ENCODE measurements at places on chromosomes 4 and X. TPM values are rescaled to one million over a fixed set of nuclear protein-coding genes. Genes with fewer than 3 reads are reported as not detected.
A peak's percentile ranks its signal among the peaks of the same experiment; 100 is the strongest.

DNA sequence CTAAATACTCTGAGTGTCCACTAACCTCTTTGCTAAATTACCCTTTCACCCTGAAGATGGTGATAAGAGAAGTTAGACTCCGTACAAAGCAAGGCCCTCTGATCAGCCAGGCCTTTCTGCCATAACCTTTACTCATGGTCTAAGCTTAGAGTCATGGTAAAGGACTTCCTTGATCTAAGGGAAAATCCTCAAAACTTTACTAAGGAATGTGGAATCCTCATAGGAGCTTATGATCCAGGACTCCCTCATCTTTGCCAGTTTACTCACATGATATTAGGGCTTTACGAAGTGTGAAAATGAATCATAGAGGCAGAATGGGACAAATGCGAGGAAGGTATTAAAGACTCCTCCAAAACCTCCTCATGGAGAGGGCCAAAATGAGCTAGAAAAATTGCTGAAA is 7.9 kb upstream of the FAM13A start:
- peak; percentile 39 for DNase-seq

DNA sequence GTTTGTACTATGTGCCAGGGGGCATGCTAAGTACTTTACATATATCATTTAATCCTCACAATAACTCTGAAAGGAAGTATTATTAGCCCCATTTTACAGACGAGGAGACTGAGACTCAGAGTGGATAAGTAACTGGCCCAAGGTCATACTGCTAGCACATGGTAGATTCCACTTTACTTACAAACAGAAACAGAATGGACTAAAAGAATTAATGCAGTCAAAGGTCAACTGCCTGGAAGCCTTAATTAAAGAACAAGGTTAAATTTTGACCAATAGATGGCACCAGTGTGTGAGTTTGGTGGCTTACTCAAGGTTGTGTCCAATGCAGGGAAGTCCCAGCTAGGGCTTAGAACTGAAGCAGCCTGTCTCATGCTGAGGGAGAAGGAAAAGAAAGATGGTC is 4.7 kb downstream of the RIPPLY1 start:
- DNase-seq: peak; percentile 59

DNA sequence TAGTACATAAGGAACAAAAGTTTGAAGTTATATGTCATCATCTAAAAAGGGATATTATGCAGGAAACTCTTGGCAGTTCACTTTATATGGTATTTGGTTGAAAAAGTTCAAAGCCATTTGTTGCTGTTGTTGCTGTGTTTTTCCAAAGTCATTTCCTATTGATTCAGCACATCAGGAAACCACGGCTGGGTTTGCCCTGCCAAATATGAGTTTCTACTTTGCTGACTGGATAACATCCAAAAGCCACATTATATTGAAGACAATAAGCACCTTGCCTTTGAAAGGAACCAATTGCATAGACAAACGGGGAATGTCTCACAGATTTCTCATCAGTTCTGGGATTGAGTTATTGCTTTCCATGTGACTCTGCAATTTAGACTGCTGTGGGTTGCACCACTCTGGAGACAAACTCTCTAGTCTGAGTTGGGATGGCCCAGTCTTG is 206.1 kb downstream of the SLC39A8 start:
- DNase-seq: peak; percentile 93

- peak; percentile 92 for DNase-seq
Measured at GRCh38 chrX:109987884-109988283, 15.0 kb upstream of the TMEM164 start.

DNA sequence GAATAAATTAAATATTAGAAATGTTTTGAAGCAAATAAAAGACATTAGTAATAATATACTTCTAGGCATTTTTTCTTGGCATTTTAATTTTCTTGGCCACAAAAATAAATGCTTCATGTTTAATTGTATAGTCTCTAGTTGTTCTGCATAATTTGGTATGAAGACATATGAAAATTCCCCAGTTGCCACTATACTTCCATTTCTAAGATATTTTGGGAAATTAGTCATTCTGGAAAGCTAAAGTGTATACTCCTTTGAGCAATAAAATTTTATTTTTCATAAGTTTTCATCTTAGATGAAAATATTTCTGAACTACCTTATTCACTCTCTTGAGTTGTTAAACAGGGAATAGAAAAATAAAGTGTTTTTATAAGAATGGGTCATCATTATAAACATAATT is 13.8 kb downstream of the HDX start:
- DNase-seq: no peak

- no peak for DNase-seq
Measured at GRCh38 chr4:25753239-25753638, 97.6 kb downstream of the SLC34A2 start.

DNA sequence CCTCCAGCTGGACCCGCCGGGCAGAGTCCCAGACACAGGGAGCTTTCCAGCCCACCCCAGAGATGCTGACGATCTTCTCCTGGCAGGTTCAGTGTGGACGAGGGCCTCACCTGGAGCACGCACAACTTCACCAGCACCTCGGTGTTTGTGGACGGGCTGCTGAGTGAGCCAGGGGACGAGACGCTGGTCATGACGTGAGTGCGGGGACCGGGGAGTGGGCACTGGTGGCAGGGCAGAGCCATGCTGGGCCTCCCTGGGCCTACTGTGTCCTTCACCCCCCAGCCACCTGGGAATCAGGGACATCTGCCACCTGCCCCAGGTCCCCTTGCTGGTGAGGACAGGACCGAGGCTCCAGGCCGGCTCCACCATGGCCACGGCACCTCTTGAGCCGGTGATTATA is 235.6 kb downstream of the AFAP1 start:
- no peak for DNase-seq

GRCh38 chr4:73836373-73837279 is at the start of gene CXCL6:
CXCL6 (plus strand) TSS chr4:73836678; CDS start chr4:73836751, 73 bp downstream.
- DNase-seq: no peak

DNA sequence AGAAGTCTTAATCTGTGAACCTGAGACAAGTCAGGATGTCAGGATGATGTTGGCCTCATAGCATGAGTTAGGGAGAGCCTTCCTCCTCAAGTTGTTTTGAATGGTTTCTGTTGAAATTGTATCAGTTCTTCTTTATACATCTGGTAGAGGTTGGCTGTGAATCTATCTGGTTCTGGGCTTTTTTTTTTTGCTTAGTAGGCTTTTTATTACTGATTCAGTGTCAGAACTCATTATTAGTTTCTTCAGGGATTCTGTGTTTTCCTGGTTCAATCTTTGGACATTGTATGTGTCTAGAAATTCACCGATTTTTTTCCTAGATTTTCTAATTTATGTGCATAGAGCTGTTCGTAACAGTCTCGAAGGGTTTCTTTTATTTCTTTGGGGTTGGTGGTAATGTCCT is 14.9 kb downstream of the GLUD2 start:
- DNase-seq: no peak

GRCh38 chr4:145315811-145316225 is 135.4 kb upstream of the OTUD4 start:
- DNase-seq: peak; percentile 72

- DNase-seq: no peak
Measured at GRCh38 chr4:89425023-89425422, 117.4 kb upstream of the GPRIN3 start.

- no peak for DNase-seq
Measured at GRCh38 chr4:36152735-36153134, 91.6 kb downstream of the ARAP2 start.

DNA sequence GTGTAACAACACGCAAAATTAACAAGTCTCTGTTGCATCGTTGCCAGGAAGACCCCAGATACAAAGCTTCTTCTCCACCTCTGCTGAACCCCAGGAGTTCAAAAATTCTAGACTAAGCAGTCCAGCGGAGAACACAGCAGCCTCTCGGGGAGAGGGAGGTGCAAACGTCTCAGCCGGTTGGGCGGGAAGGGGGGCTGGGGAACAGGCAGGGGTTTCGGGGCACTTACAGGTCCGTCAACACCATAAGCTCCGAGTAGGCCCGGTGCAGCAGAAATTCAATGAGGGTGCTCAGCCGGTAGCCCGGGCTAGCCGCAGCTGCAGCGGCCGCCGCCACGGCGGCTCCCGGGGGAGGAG is 394 bp downstream of the MED14 start:
- DNase-seq: no peak

The MAGEA2 gene
- not detected for total RNA-seq

The ZCCHC12 gene
- not detected for total RNA-seq

The GLOD5 gene
- total RNA-seq: not detected

The MSANTD1 gene
- 0.63 TPM for total RNA-seq

Measured in fibroblast of the aortic adventitia (primary cell).